Colonic mucosa (tissue), 4 donors: ENCODE measurements at places on chromosomes 5 and 9. TPM values are rescaled to one million over a fixed set of nuclear protein-coding genes. Genes with fewer than 3 reads are reported as not detected.

DNA sequence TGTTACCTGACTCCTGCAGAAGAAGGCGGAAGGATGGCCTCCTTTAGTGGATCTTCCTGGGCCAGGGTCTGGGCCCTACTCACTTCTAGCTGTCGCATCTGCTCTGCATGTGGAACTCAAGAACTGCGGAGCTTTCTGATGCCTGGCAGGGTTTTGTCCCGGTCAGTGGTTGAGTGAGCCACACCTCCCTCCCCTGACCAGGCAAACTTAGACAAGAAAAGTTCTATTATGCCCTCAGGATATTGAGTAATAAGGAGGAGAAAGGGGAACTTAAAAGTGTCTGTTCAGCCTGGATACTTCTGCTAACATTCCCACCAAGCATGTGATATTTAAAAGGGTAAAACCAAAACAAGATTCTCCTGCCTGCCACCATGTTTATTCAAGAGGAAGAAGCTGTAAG, at the start of gene FYB1:
Gene FYB1, minus strand, starts transcription at position 127 of the 400 bp plus-strand sequence. CDS start 16,603 bp downstream, outside the sequence.
- DNase-seq, result no peak

DNA sequence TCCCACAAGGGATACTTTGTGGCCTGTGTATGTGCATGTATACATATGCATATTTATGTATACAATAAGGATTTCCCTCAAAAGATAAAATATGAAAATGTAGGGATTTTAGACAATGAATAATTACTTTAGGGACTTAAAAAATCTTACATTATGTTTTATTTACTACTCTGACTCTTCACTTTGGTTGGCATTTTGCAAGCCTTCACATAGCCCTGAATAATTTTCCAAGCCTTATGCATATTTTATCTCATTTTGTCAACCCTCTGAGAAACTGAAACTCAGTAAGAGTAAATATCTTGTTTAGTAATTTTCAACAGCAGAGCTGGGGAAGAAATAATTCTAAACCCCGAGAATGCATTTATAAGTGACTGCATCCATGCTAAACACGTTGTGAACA, 153.0 kb upstream of the SLC24A2 start:
- no peak for DNase-seq

- DNase-seq, result no peak
Measured at GRCh38 chr5:176899946-176900779, 1.0 kb upstream of the HK3 start.

DNA sequence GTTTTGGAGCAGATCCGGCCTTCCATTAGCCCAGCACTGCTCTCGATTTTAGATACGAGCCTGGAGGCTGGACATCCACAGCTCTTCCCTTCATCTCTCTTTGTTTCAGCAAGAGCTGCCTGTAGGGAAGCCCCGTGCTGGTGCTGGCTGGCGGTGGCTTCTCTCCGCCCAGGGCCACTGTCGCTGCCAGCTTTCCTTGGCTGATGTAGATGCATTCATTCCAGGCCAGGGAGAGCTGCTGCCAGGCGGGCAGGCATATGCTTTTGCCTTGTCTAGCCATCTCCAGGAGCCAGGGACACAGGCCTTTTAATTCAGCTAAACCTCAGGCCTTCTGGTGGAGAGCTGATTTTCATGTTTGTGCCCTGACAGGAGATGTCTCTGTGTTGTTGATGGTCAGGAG, 409.3 kb upstream of the CLINT1 start:
- DNase-seq, result no peak

DNA sequence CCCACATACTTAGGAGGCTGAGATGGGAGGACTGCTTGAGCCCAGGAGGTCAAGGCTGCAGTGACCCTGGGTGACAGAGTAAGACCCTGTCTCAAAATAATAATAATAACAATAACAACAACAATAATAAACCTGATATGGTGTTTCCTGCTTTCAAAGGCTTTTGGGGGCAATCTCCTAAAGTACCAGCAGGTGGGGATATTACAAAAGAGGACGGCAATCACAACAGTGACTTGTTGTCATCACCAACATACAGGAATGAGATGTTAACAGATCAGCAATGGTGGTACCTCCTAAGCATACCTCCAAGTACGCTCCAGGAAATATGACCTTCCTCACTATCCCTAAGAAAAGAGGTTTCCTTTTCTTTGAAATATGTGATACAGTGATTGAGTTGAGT, 91.1 kb upstream of the RNF180 start:
- DNase-seq, result no peak

DNA sequence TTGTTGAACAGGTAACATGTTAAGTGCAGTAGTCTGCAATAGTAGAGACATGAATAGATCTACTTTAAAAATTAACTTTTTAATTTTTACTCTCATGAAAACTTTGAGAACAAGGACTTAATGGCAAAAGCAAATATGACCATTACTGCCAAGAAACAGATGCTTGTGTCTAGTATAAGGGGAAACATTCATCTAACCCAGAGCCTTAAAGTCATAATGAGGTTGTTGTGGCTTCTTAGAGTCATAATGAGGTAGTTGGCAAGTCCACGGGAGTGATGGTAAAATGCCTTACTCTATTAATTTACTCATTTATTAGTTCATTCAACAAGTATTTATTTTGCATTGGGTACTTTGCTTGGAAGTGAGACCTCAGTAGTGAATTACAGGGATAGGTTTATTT, 71.5 kb downstream of the JAKMIP2 start:
- no peak for DNase-seq

GRCh38 chr9:94029932-94030317, 54.3 kb upstream of the PTPDC1 start:
- no peak for DNase-seq

- DNase-seq, result no peak
Measured at GRCh38 chr9:98037357-98037756, 19.2 kb upstream of the NANS start.

DNA sequence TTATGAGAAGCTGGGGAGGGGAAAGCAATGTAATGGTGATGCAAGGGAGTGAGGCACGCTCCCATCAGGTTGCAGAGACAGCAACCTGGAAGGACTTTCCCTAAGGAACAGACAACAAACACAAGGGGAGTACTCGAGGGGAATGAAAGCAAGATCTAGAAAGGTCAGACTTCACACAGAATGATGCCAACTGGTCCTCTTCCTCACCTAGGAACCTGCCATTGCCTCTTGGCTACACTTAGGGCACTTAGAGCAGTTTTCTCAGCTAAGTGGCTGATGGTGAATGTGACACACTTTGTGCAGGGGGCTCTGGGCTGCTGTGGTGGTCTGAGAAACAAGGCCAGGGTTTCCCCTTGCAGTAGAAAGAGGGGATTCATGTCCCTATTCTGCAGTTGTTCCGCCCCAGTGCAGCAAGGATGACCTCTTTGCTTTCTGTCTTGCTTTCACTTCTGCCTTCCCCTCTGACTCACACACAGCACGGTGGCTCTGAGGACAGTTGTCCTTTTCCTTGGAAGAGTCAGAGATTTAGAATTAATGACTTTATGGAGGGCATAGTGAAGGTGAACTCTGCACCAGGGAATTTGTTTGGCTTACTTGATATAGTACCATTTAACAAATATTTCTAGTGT, 394.0 kb upstream of the KLF4 start:
- no peak for DNase-seq

- no peak for DNase-seq
Measured at GRCh38 chr9:79985264-79985663, 413.5 kb downstream of the TLE4 start.

DNA sequence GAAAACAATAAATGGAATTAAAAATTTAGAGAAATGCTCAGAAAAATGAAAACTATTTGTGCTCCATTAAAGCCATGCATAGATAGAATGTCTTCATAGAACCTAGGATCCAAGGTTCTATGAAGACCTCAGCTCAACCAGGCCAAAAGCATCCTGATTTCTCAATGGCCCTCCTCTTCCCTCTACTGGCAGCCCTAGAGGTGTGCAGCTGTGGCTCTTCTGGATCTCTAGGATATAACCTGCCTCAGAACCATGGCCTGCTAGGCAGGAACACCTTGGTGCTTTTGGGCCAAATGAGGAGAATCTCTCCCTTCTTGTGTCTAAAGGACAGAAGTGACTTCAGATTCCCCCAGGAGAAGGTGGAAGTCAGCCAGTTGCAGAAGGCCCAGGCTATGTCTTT, 15.1 kb downstream of the IFNA1 start:
- DNase-seq, result no peak

GRCh38 chr9:68983008-68983411, 30.9 kb downstream of the PRKACG start:
- DNase-seq, result no peak

GRCh38 chr9:74804018-74804385, 83.7 kb downstream of the TRPM6 start:
- DNase-seq, result no peak

Gene PCDHGA12
- 1.0 TPM for total RNA-seq

Gene FLT4
- total RNA-seq, result 3.1 TPM

Gene PTGER4
- 28.1 TPM for total RNA-seq

Gene SLC23A1
- 5.0 TPM for total RNA-seq

Gene PKD2L2
- total RNA-seq, result not detected
